Activated T-helper 17 cell treated with anti-CD3 and anti-CD28 coated beads, Interleukin-2, amount 50 U/mL, for 72 hours (primary cell): ENCODE measurements at places on chromosomes 11 and 22.

- peak; percentile 98 for ATAC-seq
Measured at GRCh38 chr22:17705951-17706900, 67.7 kb downstream of the BCL2L13 start.

DNA sequence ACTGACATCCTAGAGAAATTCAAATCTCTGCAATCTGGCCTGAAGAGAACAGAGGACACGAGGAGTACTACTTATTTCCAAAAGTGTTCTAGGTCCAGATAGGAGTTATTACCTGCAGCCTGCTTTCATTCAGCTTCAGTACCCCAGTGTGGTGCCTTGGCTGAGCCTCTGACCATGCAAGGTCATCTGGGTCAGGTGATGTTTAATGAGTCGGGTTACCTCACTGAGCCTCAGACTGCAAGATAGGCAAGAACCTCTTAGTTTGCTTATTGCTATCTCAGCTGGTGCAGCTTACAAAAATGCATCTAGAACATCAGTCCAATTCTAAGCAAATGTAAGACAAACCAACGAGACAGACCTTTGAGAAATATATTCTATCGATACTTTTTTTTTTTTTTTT lies 9.5 kb upstream of the NF2 start:
- ATAC-seq = no peak

DNA sequence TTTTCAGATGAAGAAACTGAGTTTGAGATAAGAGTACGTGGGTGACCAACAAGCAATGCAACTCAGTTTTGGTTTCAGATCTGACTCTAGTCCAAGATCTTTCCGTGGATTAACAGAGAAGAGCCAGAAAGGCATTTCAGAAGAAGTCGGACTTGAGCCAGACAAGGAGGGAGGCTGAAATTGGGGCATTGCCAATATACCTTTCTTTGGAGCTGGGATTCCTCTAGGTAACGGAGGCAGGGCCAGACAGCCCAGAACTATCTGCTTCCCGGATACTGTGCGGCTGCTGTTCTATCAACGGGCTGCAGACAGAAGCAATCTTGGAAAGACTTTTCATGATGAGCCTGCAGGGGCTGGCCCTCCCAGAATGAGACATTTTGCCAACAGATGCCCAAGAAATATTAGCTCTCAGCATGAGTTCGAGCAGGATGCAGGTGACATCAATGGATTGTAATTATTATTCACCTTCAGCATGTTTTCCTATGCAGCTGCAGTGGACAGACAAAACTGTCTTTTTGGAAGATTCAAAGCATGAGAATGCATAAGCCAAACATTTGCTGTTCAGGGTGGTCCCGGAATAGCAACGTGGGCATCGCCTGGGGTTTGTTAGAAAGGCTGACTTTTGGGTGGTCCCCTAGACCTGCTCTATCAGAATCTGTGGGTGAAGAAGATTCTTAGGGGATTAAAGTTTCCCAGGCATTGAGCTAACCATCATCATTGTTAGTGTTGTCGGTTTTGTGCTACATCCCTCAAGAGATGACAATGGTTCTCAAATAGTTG lies 95.7 kb downstream of the SCN3B start:
- ATAC-seq = no peak

DNA sequence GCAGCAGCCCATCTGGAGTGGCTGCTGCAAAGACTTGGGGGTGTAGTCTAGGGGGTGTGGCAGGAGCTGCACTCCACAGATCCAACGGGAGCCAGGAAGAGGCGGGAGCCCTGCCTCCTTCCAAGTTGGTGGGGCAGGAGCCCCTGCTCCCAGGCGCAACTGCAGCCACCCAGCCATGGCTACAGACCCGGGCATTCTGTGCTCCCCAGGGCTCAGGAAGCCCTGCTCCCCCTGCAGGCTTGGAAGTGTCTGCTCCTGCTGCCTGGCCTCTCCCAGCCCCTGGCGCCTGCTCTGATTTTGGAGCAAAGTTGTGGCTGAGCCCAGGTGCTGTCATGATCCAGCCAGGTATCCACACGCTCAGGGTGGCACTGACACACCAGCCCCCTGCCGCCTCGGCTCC lies 58.5 kb downstream of the CCDC34 start:
- ATAC-seq = no peak

DNA sequence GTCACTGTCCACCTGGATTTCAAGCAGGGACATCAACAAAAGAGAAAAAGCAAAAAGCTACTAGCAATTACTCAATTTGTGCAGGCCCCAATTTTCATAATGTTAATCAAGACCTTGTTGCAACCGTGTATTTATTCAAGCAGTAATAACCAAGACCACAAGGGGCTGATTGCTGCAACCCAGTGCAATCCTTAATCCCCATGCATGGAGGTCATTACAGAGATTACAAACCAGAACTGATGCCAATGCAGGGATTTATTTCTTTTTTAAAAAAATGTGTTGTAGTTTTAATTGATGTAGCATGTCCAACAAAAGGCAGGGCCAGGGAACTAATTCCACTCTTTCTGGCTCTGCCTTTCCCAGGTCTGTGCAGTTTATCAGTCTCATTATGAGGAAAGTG lies 18.4 kb downstream of the TECTA start:
- no peak for ATAC-seq

- no peak for ATAC-seq
Measured at GRCh38 chr11:73542175-73542574, 55.7 kb downstream of the FAM168A start.

DNA sequence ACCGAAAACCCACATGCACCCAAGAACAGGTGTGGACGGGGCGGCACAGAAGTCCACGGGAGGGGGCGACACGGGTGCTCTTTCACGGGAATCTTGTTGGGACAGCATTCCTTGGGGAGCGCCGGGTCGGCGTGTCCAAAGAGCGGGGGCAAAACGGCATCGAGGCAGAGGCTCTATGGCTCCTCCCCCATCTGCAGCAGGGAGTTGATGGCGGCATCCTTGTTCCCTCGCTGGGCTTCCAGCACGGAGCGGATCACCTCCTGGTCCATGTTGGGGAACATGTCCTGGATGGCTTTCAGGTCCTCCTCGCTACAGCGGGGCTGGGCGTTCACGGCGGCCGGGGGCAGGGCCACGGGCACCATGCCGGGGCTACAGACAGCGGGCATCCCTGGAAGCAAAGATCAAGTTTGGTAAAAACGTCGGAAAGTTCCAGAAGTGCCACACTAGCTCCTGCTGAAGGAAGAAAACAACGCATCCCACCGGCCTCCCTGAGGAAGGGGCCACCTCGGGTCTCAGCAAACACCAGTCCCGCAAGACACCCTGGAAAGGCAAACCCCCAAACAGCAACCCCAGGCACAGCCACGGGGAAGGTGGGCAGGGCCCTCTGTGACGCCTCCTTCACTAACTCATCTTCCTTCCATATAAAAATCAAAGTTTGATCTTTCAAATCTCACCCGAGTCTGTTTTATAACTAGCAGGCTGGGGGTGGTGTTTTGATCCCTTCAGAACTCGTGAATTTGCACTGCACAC lies 32.4 kb downstream of the TOLLIP start:
- no peak for ATAC-seq

GRCh38 chr11:78351979-78352841 lies 65.4 kb downstream of the GAB2 start:
- no peak for ATAC-seq

DNA sequence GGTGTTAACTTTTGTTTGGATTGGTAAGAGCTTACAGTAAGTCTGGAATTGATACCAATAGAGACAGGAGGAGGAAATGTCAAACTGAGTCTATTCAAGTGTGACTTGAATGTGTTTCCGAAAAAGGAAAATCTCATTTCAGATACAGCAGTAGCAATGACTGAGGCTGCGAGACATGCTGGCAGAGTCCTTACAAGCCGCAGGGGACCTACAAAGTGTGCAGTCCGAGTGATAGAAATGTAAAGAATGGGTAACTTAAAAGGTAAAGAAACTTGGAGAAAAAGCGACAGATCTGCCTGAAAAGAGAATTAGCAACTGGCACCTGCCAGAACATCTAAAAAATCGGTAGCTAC lies 444 bp downstream of the CWF19L2 start:
- peak; percentile 43 for ATAC-seq

- ATAC-seq = no peak
Measured at GRCh38 chr11:117420143-117420485, 92.5 kb downstream of the CEP164 start.

GRCh38 chr22:17107547-17107810 lies 13.7 kb downstream of the TMEM121B start:
- ATAC-seq = no peak

GRCh38 chr22:48554893-48555572 lies 1272.6 kb downstream of the BRD1 start:
- no peak for ATAC-seq

GRCh38 chr11:112113539-112114457 lies 27.1 kb downstream of the SDHD start:
- ATAC-seq = peak; percentile 70

DNA sequence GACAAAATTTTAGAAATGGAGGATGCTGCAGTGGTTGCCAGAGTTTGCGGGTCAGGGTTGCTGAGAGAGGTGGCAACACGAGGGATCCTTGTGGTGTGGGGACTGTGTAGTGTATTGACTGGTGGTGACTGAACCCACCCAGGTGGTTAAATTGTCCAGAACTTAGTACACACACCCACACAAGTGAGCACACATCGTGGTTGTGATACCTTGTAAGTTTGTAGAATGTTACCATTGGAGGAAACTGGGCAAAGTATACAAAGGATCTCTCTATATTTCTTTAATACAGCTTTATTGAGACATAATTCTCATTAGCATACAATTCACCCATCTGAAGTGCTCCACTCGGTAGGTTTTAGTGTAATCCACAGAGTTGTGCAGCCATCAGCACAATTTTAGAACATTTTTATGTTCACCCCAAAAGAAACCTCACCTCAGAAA lies 56.1 kb downstream of the MED15 start:
- peak; percentile 78 for ATAC-seq

DNA sequence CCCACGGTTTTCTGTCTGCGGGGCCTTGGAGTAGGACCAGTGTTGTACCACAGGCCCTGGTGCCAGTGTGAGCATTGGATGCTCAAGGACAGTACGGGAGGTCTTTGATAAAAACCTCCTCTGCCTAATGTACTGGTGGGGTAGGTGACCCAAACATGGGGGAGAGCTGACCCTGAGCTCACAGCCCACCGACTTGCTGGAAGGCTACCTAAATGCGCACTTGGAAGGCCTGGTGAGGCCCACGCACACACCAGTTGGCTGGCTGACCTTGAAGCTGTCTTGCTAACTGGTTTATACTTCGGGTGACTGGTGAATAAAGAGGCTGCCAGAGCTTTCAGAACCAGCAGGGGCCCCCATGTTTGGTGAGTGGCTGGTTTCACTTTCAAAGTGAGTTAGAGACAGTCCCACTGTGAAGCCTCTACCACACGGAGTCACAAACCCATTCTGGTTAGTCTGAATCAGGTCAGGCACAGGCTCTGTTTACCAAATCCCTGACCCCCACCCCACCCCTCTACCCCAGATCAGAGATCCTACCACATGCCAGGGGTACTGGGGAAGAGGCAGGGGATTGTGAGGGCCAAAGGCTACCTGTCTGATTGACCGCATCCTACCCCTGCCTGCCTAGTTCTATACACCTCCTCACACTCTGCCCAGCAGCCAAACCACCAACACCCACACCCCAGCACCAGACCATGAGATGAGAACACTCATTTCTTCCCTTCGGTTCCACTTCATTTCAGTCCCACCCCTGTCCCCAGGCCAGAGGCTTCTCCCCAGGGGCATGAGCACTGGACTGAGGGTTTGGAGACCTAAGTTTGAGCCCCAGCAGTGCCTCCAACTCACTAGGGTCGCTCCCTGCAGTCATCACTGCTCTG lies 12.7 kb upstream of the IL2RB start:
- peak; percentile 69 for ATAC-seq

GRCh38 chr22:46042786-46043185 lies 65.8 kb upstream of the WNT7B start:
- ATAC-seq = no peak

GRCh38 chr11:73154178-73154577 lies 12.1 kb upstream of the FCHSD2 start:
- ATAC-seq = peak; percentile 51

GRCh38 chr11:19395050-19395449 lies 154.3 kb upstream of the E2F8 start:
- no peak for ATAC-seq

DNA sequence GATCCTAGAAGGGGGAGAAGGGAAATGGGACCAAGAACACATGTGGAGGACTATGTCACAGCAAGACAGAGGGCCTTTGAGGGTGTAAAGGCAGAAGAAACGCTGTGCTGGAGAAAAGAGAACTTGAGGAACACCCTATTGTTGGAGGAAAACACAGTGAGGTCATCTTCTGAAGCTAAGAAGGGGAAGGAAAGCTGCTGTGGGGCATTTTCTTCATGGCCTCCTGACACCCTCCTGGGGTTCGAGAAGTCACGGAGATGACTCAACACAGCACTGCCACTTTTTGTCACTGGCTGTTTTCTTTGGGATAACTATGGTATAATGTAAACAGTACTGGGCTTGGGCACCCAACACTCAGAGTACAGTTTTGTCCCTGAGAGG lies 492.6 kb upstream of the CADM1 start:
- no peak for ATAC-seq

- ATAC-seq = no peak
Measured at GRCh38 chr11:119148720-119149017, 183 bp upstream of the ABCG4 start.

DNA sequence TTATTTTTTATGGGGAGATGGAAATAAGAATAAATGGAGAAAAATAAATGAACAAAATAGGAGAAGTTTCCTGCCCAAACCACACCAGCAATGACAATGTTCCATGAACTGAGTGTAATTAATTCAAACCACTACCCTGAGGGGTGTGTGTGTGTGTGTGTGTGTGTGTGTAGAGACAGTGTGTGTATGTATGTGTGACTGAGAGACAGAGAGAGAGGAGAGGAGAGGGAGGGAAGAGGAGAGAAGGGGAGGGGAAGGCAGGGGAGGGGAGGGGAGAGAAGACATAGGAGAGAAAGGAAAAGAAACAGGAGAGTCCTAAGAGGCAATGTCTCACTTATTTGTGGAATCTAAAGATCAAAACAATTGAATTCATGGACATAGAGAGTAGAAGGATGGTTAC lies 65.0 kb upstream of the POU2AF1 start:
- ATAC-seq = no peak

DNA sequence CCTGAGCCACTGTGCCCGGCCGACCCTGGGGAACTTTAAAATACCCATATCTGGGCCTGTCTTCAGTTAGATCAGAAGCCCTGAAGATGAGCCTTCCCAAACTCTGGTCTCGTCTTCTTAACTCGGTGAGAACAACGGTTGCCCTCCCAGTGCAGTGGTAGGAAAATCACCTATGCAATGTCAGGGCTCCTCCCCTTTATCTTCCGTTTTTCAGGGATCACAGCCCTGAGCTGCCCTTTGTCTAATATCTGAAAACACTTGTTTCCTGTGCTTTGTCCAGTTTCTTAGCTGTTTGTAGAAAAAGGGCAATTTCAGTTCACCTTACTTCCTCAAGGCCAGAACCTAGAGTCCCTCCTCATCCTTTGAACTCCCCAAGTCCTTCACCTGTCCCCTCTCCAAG lies 9.4 kb downstream of the DRAP1 start:
- no peak for ATAC-seq
